ENCODE measurements at places on chromosomes 5 and 9.

DNA sequence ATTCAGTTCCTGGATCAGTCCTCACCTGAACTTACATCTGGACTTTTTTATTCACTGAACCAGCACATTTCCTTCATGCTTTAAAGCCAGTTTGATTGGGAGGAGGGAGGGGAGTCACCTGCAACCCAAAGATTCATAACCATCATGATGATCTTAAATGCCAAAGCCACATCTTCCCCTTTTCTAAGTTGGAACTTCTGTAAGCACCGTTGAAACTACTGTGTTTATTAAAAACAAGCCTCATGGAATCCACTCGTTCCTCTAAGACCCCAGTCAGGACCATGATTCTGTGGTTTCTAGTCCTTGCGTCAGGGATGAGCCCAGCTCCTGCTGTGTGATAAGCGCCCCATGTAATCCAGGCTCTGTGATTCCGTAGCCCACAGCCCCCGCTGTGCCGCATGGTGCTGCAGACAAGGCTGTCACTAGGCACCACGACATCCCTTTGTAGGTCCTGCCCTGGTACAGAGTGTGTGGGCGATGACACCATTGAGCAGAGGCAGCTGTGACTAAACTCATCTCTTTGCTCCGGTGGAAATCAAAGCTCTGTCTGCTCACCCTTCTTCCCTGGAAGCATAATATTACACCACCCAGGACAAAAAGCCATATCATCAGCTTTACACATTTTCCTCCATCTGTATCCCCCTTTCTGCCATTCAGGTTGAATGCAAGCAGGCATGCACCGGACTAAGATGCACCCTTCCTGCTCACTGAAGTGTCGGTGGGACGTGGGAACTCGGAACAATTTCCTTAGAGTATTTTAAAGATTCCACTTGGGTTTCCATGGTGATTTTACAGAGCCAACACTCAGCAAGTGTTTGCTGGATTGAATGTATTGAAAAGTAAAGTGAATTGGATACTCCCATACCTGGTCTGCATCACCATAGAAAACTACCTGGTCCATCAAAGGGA lies 132.0 kb upstream of the FSTL4 start:
- no peak for DNase-seq

DNA sequence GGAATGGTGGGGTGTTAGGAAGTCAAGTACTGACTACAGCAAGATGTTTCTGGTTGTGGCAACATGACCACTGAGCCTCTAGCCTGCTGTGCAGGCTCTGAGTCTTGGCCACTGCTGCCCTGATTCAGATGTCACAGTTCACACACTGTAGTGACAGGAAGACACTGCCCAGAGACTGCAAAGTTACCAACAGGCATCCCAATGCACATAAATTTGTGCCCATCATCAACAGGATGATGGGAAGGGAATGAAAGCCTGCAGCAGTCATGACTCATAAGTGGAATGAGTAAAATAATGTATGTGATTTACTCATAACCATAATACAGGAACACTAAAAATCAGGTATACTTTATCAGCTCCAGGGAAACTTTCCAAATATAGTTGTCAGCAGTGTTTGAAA lies 251.6 kb upstream of the HAPLN1 start:
- DNase-seq = no peak

GRCh38 chr5:2909035-2909434 lies 157.6 kb upstream of the IRX2 start:
- DNase-seq = no peak

- DNase-seq = no peak
Measured at GRCh38 chr5:60487476-60487875, 212.5 kb downstream of the DEPDC1B start.

Measured in activated T-helper 1 cell treated with anti-CD3 and anti-CD28 coated beads, Interleukin-2, amount 50 U/mL, for 16 hours (primary cell).